Amygdala (tissue), 56 donors: ENCODE measurements at places on chromosomes 2 and 18.

- DNase-seq, result no peak
These were observed 16.0 kb downstream of the CEP192 start for GRCh38 chr18:13007248-13007560.

GRCh38 chr18:60732143-60732542 is 359.6 kb upstream of the MC4R start:
- DNase-seq, result no peak

DNA sequence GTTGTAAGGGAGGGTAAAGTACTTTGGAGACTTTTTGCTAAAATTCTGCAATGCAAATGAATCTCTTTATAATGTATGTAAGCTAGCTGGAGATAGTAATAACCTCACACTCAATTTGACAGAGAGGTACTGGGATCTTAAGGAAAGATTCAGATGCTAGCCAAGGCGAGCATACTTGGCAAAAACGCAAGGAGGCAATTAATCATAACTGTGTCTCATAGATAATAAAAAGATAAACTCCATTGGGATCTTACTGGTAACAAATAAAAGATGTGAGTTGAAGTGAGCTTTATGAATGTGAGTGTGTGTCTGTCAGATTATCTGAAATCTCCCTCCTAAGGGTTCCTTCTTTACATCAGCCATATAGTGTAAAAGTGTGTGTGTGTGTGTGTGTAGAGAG is 533.0 kb downstream of the TMX3 start:
- DNase-seq, result no peak

- no peak for DNase-seq
These were observed 250.7 kb downstream of the VAPA start for GRCh38 chr18:10164271-10165071.

DNA sequence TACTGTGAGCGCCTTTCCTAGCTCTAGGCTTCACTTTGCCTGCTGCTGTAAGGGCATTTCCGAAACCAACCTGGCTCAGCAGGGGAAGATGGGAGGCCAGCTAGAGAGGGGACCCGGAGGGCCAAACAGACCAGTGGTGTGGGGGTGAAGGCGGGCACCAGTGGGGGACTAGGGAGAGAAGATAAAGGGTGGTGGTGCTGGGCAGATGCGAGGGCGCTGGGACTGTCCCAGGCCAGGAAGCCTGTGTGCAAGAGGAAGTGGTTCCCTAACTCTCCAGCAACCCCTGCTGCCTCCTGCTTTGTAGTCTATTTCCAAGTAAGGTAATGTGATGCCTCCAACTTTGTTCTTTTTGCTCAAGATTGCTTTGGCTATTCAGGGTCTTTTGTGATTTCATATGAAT is 73.1 kb downstream of the DNAH7 start:
- no peak for DNase-seq

DNA sequence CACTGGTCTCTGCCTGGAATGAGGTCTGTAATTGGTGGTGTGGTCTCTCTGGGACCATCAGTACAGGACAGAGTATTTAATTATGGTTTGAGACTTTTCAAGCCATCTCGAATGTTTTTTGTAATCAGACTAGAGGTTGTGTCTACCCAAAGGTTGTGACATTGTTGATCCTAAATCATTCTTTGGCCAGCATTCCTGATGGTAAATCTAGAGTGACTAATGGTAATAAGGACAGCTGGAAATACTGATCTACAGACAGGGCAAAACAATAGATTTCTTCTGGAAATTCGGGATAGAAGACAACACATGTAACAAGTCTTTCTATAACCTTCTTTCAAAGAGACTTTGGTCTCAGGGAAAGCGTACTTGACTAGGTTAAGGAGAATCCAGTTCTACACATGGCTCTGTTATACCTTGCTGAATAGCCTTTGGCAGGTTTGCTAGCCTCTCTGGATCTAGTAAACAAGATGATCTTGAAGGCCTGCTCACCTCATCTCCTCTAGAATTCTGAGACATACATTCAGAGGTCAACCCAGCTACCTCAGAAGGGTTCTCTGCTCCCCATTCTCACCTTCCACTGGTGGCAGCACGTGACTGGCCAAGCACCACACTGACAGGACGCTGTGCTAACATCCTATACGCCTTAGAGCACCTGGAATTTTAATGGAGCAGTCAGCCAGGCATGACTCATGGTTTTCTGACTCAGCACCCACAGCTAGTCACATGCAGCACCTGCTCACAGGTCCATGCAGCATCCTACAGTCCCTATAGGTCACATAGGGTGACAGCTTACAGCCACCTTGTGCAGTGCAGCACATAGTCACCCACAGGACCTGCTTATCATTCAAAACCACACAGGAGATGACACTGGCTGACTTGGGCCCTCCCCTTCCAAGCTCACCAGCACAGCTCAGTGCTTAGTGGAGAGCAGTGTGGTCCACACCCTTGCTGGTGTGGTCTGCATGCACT is 12.2 kb downstream of the PLB1 start:
- DNase-seq, result no peak
